ENCODE measurements at places on chromosomes 13 and 19. TPM values are rescaled to one million over a fixed set of nuclear protein-coding genes. Genes with fewer than 3 reads are reported as not detected.

Gene C13orf42
- total RNA-seq, result not detected

- no peak for DNase-seq
These were observed 31.2 kb downstream of the BTBD2 start for GRCh38 chr19:1984357-1984756.

- no peak for DNase-seq
These were observed 290.9 kb upstream of the SOX21 start for GRCh38 chr13:95003019-95003813.

Gene GPC5
- total RNA-seq, result 0.99 TPM

Gene ELSPBP1
- not detected for total RNA-seq

GRCh38 chr19:41525989-41526388, 50.0 kb upstream of the CEACAM21 start:
- no peak for DNase-seq

DNA sequence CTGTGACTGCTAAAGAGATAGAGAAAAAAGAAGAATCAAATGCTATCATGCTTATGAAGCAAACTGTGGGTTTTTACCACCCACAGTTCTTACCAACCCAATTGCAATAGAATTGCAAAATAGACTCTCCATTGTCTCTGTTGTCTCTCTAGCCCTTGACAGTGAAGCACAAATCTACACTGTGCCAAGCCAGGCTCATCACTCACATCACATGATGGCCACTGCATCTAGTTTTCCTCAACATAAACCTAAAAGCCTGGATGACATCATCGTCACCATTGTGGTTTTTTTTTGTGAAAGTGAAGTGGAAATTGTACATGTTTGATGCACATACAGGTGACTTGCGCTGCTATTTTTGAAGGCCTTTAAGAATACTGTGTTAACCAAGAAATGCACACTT, 56.1 kb downstream of the KL start:
- no peak for DNase-seq

GRCh38 chr13:27928353-27928804, 8.6 kb downstream of the PDX1 start:
- no peak for DNase-seq

Gene TEKTIP1
- not detected for total RNA-seq

- peak; percentile 71 for DNase-seq
These were observed at the start of gene CLEC11A for GRCh38 chr19:50723069-50723468. Gene CLEC11A, plus strand, starts transcription at chr19:50723364. Its CDS starts 162 bp downstream, at chr19:50723526.

DNA sequence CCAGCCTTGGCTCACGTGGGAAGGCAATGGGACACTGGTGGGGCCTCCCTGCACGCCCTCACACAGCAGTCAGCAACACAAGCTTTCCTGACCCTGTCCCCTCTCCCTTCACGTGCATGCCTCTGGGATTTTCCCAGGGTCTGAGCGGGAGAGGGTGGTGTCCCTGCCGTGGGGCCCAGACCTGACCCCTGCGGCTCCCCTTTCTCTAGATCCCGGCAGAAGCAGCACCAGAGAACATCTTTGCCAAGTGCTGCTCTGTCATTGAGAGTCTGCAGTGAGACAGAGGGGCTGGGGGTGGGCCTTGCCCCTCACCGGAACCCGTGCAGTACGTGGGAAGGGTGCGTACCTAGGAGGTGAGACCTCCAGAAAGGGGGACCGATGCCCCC, 12.6 kb downstream of the KHSRP start:
- DNase-seq, result no peak

DNA sequence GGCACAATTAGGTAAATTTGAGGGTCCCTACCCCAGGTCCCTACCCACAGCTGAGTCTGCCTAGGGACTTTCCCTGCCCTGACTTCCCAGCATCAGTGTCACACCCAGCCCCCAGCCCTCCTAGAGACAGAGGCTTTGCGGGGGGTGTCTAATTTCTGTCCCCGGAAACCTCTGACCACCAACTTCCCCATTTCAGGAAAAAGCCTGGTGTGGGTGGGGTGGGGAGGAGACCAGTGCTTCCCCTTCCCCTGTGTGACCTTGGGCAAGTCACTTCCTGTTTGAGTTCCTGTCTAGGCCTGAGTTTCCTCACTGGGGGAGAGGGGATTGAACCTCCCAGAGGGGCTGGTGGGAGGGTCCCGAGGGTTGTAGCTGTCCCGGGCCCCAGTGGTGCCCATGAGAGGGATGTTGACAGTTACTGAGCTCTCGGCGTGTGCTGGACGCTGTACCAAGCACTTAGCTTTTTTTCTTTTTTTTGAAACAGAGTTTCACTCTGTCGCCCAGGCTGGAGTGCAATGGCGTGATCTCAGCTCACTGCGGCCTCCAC, 7.9 kb downstream of the VASP start:
- DNase-seq, result peak; percentile 77

DNA sequence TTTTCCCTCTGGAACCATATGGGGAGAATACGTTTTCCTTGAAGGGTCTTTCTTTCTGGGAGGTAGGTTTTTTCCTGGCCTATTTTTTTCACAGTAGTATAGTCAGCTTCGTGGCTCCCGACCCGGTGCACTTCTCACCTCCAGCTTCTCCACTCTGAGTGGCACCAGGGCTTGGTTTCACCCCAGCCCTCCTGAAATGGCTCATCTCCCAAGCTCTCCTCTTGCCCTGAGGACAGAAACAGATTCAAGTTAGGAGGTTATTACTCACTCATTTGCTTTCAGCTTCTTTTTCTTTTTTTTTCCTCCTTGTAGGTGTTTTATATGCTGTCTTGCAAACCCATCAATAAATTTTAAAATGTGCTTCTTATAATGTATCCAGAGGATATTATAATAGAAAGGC, 199.3 kb downstream of the RFC3 start:
- DNase-seq, result no peak

GRCh38 chr13:65339241-65339640, 1890.9 kb downstream of the PCDH9 start:
- no peak for DNase-seq

DNA sequence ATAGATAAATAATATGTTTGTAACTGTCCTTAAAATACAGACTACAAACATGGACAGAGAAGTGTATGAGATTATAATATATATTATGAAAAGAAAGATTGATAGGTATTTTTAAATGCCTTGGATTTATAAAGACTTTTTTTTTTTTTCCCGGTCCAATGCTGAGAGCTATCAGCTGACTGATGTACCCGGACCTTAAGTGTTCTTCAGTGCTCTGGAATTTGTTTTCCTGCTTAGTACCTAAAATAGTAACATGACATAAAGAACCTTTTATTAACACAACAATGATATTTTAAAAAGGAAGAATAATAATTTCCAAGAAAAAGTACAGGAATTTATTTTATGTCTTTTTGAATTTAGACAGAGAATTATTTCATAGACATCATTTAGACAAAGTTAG, 795.5 kb upstream of the PCDH9 start:
- no peak for DNase-seq

Gene BEST2
- total RNA-seq, result not detected

Gene FUT2
- not detected for total RNA-seq

DNA sequence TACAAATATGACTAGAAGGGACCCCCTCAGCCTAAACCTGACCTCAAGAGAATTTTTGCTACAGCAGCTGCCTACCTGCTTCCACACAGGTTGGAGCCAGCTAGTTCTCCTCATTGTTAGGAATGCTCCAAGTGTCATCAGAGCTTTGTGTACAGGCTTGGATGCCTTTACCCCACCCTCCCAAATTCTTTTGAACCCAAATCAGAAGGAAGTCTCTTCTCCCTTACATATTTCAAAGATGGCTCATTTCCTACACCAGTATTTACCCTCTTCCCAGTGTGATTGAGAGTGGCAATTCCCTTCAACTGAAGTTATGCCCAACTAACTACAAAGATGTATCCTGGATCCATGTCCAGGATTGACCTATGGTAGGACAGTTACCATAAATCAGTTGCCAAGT, 323.2 kb downstream of the OXGR1 start:
- no peak for DNase-seq

DNA sequence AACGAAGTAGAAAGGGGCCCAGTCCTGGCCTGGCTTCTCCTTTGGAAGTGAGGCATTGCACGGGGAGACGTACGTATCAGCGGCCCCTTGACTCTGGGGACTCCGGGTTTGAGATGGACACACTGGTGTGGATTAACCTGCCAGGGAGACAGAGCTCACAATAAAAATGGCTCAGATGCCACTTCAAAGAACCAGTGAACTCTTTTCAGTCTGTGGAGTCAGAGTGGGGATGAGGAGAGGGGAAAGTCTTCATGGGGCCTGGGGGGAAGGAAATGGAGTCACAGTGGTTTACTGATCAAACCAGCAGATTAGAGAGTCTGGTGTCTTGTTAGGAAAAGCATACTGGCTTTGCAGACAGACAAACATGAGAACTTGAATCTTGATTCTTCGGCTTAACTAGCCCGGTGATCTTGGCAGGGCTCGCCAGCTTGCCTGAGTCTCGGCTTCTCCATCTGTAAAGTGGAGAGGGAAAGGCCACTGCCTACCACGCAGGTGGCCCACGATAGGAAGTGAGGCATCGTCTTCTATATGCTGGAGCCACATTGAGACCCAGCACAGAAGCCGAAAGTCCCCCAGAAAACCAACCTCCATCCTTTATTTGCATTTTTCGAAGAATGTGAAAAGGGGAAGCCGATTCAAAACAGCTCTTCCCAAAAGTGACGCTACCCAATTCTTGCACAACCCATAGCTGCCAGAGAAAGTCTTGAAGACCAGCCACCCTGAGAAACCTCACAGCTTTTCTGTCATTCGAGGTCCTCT, at the start of gene FFAR1:
FFAR1 (plus strand) TSS at position 732 of the 759 bp plus-strand sequence. CDS start 3,650 bp downstream, outside the sequence.
- DNase-seq, result no peak

Gene TDRD12
- total RNA-seq, result 0.06 TPM

DNA sequence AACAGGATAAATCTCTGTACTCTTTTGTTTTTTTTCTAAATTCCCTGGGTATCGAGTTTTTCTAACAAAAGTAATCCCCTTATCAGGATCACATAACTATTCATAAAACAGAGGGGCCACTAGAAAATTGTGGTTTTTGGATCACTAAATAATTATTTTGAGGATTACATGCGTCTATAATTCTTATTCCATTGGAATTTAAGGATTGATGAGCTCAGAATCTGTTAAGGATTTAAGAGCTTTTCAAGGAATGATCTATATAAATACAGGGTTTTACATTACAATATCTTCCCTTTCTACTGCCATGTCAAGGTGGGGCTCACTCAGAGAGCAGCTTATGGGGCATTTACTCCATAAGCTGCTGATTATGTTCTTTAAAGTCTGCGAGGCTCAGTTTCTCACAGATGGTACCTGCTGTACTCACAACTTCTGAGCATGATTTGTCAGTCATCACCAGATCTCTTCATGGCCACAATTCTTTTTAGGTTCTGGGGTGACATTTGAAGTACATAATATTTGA, 449.8 kb downstream of the PCDH17 start:
- DNase-seq, result no peak

Data from right cardiac atrium (tissue), 5 donors.